Activated T-cell treated with anti-CD3 and anti-CD28 coated beads, Interleukin-2, amount 50 U/mL, for 72 hours (primary cell): ENCODE measurements at places on chromosomes 13 and 19.

- H3K27me3 ChIP-seq = no peaks in the 10 kb centered on the region
- no peak overlapping the region for H3K27ac ChIP-seq
- H3K4me1 ChIP-seq = peaks cover 5% of the 10 kb centered on the region
- no peak for DNase-seq
These were observed 39.5 kb downstream of the SERP2 start for GRCh38 chr13:44413095-44413494.

- no peak overlapping the region for H3K4me3 ChIP-seq
- H3K36me3 ChIP-seq = no peaks in the 10 kb centered on the region
- H3K27ac ChIP-seq = no peak overlapping the region
- DNase-seq = no peak
- no peaks in the 10 kb centered on the region for H3K4me1 ChIP-seq
- peaks cover 6% of the 10 kb centered on the region for H3K27me3 ChIP-seq
These were observed 7.2 kb downstream of the TMEM38A start for GRCh38 chr19:16668176-16668575.

DNA sequence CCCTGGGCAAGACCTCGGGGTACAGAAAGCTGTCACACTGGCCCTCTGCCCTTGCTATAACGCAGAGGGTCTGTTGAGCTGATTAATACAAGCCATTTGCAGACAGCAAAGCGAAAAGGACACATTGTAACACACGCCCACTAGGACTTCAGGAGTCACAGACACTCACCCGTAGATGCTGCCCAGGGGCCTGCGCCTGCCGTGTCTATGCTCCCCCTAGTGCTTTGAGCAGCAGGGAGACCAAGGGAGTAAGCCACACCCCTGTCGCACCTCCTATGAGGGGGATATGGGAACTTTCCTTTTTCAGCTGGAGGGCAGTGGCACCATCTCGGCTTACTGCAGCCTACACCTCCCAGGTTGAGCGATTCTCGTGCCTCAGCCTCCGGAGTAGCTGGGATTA, 1930.2 kb downstream of the OLFM4 start:
- no peaks in the 10 kb centered on the region for H3K27me3 ChIP-seq
- peaks cover 2% of the 10 kb centered on the region for H3K36me3 ChIP-seq
- no peak overlapping the region for H3K27ac ChIP-seq
- H3K4me1 ChIP-seq = no peaks in the 10 kb centered on the region
- DNase-seq = no peak
- H3K4me3 ChIP-seq = no peak overlapping the region

DNA sequence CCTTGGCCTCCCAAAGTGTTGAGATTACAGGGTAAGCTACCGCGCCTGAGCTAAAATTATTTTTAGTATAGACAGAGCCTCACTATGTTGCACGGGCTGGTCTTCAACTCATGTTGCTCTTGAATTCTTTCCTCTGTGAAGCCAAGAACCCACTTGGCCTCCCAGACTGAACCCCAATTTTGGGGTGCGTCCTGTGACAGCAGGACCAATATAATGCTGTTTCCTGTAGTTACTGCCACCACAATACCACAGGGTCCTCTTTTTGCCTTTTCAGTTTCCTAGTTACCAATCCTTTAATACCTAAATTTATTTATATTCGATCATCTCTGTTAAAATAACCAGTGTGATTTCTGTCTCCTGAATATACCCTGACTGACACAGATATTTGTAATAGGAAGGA, 32.9 kb downstream of the TSKS start:
- no peaks in the 10 kb centered on the region for H3K4me1 ChIP-seq
- DNase-seq = no peak
- H3K4me3 ChIP-seq = no peak overlapping the region
- H3K27ac ChIP-seq = no peak overlapping the region

- H3K36me3 ChIP-seq = no peaks in the 10 kb centered on the region
- H3K27me3 ChIP-seq = no peaks in the 10 kb centered on the region
- H3K4me3 ChIP-seq = peak overlapping the region; percentile 64
- peaks cover 32% of the 10 kb centered on the region for H3K4me1 ChIP-seq
These were observed 150.4 kb downstream of the PDS5B start for GRCh38 chr13:32736648-32737047.

- H3K27ac ChIP-seq = no peak overlapping the region
- no peaks in the 10 kb centered on the region for H3K27me3 ChIP-seq
- DNase-seq = no peak
- no peaks in the 10 kb centered on the region for H3K36me3 ChIP-seq
These were observed 82.2 kb downstream of the MIPEP start for GRCh38 chr13:23806874-23807526.

- no peak overlapping the region for H3K4me3 ChIP-seq
- no peaks in the 10 kb centered on the region for H3K27me3 ChIP-seq
- no peak overlapping the region for H3K27ac ChIP-seq
- H3K4me1 ChIP-seq = no peaks in the 10 kb centered on the region
These were observed 472.8 kb downstream of the LIG4 start for GRCh38 chr13:107742544-107742943.

- no peak overlapping the region for H3K27ac ChIP-seq
- H3K27me3 ChIP-seq = no peaks in the 10 kb centered on the region
- no peak for DNase-seq
- peaks cover 39% of the 10 kb centered on the region for H3K4me1 ChIP-seq
These were observed 20.5 kb downstream of the PPP5C start for GRCh38 chr19:46367426-46367825.

GRCh38 chr19:45059258-45059965, 16.9 kb downstream of the ZNF296 start:
- H3K27ac ChIP-seq = no peak overlapping the region
- H3K4me1 ChIP-seq = peaks cover 4% of the 10 kb centered on the region
- peak; percentile 76 for DNase-seq
- H3K36me3 ChIP-seq = peaks cover 38% of the 10 kb centered on the region

DNA sequence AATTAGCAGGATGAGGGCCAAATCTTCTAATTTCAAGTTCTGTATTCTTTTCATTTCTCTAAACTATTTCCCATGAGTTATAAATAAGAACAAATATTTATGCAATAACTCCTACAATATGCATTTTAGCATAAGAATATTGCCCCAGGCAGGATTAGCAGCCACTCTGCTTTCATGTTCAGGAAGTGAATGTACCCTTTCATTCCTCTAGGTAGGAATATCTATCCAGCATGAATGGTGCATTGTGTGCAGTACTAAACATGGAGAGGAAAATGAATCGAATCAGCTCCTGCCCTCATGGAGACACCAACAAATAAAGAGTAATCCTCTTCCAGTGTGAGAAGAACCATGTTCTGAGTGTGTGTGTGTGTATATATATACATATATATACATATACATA, 41.0 kb downstream of the LHFPL6 start:
- H3K27me3 ChIP-seq = peaks cover 30% of the 10 kb centered on the region
- H3K27ac ChIP-seq = no peak overlapping the region
- no peak overlapping the region for H3K4me3 ChIP-seq

- H3K4me3 ChIP-seq = no peak overlapping the region
- H3K27ac ChIP-seq = no peak overlapping the region
- no peak for DNase-seq
- no peaks in the 10 kb centered on the region for H3K36me3 ChIP-seq
- H3K27me3 ChIP-seq = peaks cover 42% of the 10 kb centered on the region
- H3K4me1 ChIP-seq = peaks cover 8% of the 10 kb centered on the region
These were observed 33.3 kb downstream of the BLOC1S3 start for GRCh38 chr19:45211751-45212381.

DNA sequence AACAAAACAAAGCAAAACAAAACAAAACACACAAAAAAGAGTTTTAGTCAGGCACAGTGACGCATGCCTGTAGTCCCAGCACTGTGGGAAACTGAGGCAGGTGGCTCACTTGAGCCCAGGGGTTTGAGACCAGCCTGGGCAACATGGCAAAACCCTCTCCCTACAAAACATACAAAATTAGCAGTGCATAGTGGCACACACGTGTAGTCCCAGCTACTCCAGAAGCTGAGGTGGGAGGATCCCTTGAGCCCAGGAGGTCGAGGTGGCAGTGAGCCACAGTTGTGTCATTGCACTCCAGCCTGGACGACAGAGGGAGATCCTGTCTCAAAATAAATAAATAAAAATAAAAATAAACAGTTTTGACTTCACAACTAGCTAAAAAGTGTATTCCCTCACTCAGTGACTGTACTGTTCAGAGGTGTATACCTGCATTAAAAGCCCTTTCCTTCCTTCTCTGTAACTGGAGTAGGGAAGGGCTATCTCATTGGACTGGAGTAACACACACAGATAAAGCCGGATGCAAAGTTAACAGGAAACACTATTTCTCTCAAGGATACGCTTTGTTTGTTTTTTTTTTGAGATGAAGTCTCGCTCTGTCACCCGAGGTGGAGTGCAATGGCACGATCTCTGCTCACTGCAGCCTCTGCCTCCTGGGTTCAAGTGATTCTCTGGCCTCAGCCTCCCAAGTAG, 3.7 kb upstream of the BAX start:
- H3K4me1 ChIP-seq = peaks cover 18% of the 10 kb centered on the region
- H3K36me3 ChIP-seq = peaks cover 5% of the 10 kb centered on the region
- no peak for DNase-seq

DNA sequence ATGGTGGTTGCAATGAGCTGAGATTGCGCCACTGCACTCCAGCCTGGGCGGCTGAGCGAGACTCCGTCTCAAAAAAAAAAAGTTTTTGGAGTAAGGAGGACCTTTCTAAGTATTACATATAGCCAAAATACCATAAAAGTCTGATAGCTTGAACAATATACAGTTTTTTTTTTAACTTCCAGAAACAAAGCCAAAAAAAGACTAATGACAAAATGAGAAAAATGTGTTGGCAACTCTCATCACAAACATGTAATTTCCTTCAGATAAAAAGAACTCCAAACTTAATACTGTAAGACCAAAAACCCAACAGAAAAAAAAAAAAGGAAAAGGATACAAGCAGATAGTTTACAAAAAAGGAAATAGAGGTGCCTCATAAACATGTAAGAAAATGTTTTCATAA, 68.2 kb upstream of the MED4 start:
- DNase-seq = no peak
- no peaks in the 10 kb centered on the region for H3K27me3 ChIP-seq
- H3K4me3 ChIP-seq = no peak overlapping the region

DNA sequence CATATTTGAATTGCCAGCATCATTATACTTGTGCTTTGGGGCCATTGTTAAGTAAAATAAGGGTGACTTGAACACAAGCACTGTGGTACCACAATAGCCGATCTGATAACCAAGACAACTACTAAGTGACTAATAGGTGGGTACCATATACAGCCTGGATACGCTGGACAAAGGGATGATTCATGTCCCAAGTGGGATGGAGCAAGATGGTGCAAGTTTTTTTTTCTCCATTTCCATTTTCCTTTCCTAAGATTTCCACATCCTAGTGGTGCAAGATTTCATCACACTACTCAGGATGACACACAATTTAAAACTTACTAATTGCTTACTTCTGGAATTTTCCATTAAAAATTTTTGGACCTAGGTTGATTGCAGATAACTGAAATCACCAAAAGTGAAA, 15.1 kb downstream of the BRCA2 start:
- H3K27me3 ChIP-seq = no peaks in the 10 kb centered on the region
- H3K4me3 ChIP-seq = no peak overlapping the region
- DNase-seq = no peak
- H3K27ac ChIP-seq = no peak overlapping the region
- H3K4me1 ChIP-seq = no peaks in the 10 kb centered on the region

DNA sequence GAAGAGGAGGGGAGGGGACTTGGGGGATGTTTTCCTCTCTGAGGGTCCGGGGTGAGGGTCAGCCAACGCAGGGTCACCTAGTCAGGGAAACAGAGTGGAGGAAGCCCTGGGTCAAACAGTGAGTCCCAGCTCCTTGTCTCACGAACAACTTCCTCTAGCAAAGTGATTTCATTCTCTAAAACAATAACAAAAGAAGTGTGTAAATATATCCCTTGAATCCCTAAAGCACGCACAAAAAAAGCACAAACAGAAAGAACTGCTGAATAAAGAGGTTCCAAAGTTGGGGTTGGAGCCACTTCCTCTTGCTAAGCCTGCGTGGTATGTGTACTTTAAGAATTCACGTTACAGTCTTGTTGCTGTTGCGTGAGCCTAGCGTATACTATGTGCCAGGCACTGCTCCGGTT, 1.5 kb upstream of the C5AR2 start:
- no peak overlapping the region for H3K4me3 ChIP-seq
- H3K4me1 ChIP-seq = no peaks in the 10 kb centered on the region
- no peaks in the 10 kb centered on the region for H3K36me3 ChIP-seq
- no peak for DNase-seq

GRCh38 chr13:88585861-88586260, 914.7 kb downstream of the SLITRK5 start:
- no peaks in the 10 kb centered on the region for H3K27me3 ChIP-seq
- H3K27ac ChIP-seq = no peak overlapping the region
- H3K4me3 ChIP-seq = no peak overlapping the region
- no peaks in the 10 kb centered on the region for H3K36me3 ChIP-seq

DNA sequence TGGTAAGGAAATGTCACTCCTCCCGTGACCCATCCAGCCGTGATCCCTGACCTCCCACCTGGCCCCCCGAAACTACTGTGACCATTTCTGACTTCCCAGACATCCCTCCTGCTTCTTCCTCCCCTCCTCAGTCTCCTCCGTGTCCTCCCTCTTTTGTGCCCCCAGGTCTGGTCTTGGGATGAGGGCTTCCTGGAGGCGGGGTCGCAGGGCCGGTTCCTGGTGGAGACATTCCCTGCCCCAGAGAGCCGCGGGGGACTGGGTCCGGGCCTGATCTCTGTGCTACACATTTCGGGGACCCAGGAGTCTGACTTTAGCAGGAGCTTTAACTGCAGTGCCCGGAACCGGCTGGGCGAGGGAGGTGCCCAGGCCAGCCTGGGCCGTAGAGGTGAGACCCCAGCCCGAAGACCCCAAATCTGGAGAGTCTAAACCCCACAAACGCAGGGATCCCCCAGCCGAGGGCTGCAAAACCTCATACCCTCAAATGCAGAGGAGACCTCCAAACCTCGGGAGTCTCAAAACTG, 5.0 kb downstream of the KIRREL2 start:
- H3K27me3 ChIP-seq = peaks cover 65% of the 10 kb centered on the region
- H3K27ac ChIP-seq = no peak overlapping the region
- no peak for DNase-seq
- H3K4me1 ChIP-seq = peaks cover 8% of the 10 kb centered on the region
- H3K4me3 ChIP-seq = no peak overlapping the region
- H3K36me3 ChIP-seq = no peaks in the 10 kb centered on the region

DNA sequence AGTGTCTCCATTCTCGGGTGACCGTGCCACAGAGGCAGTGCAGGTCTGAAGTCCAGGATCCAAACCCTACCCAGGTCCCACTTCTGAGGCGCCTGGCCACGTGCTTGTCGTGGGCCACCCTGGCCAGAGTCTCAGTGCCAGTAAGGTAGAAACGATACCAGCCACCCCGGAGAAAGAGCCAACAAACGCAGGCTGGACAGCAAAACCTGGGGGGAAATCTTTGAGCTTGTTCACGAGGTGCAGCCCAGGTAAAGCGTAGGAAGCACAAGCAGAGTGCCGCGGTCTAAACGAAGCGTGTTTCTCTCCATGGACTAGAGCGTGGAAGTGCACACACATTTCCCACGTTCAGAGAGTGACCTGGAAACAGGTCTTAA, 95.6 kb downstream of the ATP11A start:
- H3K36me3 ChIP-seq = peaks cover 2% of the 10 kb centered on the region
- no peak overlapping the region for H3K4me3 ChIP-seq
- H3K4me1 ChIP-seq = peaks cover 9% of the 10 kb centered on the region
